Fibroblast of lung (primary cell): ENCODE measurements at places on chromosomes 4 and X.

DNA sequence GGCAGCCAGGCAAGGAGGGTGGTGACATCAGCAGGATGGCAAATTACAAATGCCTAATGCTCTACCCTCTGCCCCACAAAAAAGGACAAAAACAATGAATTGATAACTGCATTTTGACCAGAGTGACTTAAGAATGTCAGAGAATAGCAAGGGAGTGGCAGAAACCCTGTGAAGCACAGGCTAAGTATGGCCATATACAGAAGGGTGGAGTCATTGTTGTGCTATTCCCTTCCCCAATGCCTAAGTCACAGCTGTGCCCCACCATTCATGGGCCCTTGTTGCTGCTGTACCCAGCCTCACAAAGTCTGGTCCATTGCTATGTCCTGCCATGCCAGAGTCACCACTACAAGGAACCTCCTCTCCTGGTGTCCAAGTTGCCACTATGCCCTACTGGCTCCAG is 123.1 kb downstream of the NEK1 start:
- DNase-seq = no peak

DNA sequence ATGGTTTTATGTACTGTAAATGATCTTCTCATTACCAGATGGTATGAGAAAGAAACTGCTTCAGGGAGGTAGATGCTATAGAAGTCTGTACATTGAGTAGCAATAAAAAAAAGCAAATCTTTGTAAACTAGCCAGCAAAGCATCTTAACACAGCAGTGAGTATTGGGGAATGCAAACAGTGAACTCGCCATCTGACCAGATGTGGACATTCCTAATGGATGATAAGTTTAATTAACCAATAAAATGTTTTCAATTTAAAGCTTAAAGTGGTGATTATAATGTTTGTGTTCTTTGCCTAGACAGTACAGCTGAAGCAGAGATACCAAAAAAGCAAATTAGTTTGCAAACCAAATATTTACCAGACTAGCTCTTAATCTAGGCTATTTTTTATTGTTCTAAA is 1144.2 kb downstream of the FAT4 start:
- DNase-seq = peak; percentile 8

- DNase-seq = peak; percentile 60
These were observed 248.0 kb upstream of the ADAMTS3 start for GRCh38 chr4:72817012-72817411.

DNA sequence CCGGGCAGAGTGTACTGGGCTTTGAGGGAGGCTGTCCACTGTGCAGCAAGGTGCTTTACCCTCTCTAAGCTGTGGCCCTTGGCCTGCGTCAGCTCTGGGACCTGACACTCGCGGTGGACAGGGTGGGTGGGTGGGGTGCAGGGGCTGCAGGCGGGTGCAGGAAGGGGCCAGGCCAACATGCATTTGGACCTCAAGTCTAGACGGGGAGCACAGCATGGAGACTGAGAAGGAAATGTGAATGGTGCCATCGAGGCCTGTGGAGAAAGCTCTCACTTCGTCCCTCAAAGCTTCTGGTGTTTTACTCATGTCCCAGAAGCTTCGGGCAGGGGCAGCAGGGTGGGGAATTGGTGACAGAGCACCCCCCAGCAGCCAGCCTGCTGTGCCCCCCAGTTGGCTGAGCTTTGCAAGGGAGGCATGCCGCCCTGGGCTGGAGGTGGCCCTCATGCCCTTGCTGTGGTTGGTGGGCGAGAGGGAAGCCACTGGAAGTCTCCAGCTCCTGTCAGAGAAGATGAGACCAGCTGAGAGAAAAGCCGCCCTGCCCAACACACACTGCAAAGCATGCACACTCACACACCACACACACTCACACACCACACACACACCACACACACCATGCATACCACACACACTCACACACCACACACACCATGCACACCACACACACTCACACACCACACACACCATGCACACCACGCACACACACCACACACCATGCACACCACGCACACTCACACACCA is 12.3 kb downstream of the PNMA6E start:
- no peak for DNase-seq

- DNase-seq = no peak
These were observed 6.5 kb downstream of the NKX3-2 start for GRCh38 chr4:13537832-13538177.

- DNase-seq = no peak
These were observed 253.0 kb downstream of the PTTG2 start for GRCh38 chr4:38213083-38213805.

- peak; percentile 10 for DNase-seq
These were observed 626.7 kb upstream of the BOD1L1 start for GRCh38 chr4:14254252-14254651.

DNA sequence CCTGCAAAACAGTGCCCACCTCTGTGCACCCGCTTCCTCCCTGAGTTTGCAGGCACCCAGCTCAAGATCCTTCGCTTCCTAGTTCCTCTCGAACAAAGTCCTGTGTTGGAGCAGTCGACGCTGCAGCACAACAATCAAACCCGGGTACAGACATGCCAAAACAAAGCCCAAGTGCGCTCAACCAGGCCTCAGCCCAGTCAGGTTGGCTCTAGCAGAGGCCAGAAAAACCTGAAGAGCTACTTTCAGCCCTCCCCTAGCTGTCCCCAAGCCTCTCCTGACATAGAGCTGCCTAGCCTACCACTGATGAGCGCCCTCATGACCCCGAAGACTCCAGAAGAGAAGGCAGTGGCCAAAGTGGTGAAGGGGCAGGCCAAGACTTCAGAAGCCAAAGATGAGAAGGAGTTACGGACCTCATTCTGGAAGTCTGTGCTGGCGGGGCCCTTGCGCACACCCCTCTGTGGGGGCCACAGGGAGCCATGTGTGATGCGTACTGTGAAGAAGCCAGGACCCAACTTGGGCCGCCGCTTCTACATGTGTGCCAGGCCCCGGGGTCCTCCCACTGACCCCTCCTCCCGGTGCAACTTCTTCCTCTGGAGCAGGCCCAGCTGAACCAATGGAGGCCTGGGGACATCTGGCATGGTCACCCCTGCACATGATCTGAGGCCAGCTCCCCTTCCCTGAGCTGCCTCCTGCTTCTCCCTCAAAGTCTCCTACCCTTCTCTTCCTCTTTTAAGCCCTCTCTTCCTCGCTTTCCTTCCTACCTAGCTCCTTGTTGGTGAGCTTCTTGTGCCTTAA is 6.9 kb downstream of the APEX2 start:
- no peak for DNase-seq

DNA sequence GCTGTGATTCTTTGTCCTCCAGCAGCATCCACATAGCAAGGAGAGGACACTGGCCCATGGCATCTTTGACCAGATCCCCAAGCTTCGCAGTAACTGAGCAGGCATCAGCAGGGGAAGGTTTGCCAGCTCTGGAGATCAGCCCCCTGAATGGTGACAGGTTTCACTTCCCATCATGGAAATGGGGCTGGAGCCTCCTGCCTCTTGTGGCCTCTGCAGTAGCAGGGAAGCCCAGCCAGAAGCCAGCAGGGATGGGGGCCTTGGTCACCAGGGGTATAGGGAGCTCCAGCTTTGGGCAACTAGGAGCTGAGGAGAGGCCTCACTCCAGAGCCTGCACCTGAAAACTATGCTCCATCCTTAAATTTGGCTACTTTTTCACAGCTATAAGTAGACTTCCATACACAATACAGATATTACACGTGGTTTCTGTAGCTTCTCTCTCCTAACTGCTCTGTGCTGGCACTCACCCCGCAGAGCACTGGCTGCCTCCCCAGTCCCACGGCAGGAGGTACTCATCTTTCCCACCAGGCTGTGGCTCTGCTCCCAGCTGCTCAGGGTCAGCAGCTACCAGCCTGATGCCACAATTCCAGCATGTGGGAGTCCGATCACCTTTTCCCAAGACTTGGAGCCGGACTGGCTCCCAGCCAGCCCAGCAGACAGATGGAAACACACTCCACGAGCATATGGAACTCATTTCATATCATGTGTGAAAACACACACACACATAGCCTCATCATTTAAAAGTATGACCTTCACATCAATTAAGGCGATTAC is 2.8 kb downstream of the TMEM271 start:
- no peak for DNase-seq

DNA sequence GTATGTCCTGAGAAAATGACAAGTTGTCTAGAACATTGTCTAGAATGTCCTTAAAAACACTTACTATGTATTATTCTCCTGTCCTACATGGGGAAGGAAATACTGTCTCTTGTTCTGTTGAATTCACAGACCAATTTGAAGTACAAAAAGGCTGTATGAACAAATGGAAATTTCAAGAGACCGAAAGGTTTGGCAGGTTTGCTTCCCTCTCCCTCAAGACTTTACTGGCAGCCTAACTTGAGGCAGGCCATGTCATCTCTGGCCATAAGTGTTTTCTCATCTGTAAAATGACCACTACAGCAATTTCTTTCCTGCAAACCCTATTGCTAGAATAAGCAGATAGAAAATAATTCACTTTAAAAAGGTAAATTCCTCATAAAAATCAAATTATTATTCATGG is 191.2 kb upstream of the BMP3 start:
- no peak for DNase-seq

DNA sequence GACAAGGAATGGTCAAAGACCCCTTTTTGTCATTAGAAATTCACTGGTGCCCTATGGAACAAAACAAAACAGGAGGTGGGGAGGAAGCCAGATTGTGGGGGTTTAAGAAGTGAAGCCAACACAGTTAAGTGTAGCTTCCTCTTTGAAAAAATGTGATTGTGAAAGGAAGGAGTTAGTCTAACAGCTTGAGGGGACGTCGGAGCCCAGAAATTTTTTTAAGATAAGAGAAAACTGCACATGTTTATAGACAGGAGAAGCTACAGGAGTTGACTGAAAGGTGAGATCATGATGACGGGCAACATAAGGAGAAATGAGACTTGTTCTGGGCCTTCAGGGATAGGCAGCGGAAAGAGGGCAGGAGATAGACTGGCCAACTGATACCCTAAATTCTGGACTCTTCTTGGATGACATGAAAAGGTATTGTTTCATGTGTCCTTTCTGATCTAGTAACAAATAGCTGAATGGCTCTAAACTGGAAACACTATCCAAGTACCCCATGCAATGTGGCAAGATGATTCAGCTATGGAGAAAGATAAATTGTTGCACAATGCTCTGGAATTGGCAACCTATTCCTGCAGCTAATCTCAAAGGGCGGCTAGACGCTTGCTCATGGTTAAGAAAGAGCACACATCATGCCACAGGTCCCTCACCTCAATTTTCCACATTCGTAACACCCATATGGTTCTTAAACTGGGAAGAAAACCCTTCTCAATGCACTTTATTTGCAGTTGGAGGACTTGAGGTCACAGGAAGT is 3.7 kb upstream of the HDAC8 start:
- DNase-seq = peak; percentile 76

- DNase-seq = peak; percentile 34
These were observed 33.3 kb upstream of the GALNT7 start for GRCh38 chr4:173135241-173135847.

- no peak for DNase-seq
These were observed 5.1 kb downstream of the BLOC1S4 start for GRCh38 chr4:6721121-6721520.

GRCh38 chr4:53832549-53832948 is 231.9 kb downstream of the CHIC2 start:
- DNase-seq = no peak

DNA sequence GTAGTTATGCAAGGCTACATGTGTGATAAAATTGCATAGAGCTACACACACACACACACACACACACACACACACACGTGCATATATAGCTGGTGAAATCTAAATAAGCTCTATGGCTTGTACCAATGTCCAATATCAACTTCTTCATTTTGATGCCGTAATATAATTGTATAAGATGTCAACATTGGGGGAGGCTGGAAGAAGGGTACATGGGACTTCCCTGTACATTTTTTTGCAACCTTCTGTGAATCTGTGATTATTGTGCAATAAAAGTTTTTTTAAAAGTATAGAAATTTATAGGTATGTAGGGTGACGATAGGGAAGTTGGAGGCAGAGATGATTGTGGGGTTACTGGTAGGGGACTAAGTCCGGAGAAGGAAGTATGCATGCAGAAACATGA is 105.5 kb downstream of the HDAC8 start:
- DNase-seq = no peak

- peak; percentile 2 for DNase-seq
These were observed 1.8 kb downstream of the ZFP92 start for GRCh38 chrX:153412746-153413720.

DNA sequence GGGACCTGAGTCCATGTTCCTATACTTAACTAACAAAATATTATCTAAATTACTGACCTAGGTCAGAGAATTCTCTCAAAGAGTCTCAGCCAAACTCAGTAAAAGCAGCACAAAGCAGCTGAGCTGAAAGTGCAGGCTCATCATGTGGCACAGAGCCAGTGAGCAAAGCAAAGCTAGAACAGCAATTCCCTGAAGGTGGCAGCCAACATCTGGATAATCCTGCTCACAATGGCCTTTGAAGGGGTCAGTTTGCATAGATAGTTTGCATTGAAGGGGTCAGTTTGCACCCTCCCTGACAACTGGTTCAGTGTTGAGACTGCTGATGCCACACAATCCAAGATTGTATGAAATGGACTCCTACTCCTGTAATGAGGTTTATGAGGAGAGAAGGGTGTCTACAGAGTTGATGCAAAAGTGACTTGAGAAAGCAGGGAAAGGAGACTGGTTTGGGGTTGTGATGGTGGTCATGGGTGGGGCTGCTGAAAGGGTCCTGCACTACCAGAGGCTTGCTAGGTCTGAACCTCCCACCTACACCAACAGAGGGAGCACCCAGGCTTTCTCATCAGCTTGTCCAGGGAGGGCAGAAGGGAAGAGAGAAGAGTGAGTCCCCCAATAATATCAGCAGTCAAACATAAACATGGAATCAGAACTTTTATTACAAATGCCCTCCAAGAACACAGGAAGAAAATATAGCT is 39.7 kb downstream of the TRIM61 start:
- DNase-seq = no peak
